ENCODE measurements at places on chromosomes 12 and 14.

GRCh38 chr12:94593822-94594442 is 56.4 kb downstream of the TMCC3 start:
- DNase-seq = no peak

- no peak for DNase-seq
Observed at GRCh38 chr12:61758661-61759060, 501.5 kb upstream of the USP15 start.

DNA sequence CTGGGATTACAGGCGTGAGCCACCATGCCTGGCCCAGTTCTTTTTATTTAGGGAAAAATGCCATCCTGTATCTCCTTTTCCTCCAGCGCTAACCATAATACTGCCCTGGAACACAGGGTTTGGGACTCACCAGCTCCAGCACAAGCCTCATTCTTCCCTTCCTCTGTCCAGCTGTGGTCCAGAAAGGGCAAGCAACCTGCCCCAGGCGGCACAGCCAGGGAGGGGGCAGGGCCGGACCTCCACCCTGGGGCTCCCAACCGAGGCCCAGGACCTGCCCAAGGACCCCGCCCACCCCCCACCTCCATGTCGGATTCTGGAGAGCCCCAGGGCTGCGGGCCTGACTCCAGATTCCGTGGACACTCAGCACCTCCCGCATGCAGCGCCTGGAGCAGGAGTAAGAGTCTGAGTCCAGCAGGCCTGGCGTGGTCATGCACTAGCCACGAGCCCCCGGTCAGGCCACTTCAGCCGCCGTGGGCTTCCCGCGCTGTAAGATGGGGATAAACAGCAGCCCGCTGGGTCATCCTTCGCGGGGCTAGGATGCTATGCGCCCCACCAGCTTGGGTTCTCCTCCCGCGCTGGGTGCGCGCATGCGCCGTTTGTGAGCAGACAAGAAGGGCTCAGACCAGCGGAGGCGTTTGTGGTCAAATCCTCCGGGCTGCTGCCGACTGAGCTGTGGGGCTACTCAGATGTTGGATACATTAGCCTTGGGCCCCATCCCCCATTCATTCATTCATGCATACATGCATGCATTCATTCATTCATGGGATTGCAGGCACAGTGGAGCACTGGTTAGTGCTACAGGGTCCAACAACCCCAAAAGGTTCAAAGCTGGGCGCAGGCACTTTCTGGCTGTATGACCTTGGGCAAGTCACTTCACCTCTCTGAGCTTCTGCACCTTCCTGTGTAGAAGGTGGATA is 16.3 kb downstream of the TMEM119 start:
- DNase-seq = no peak

GRCh38 chr12:95336387-95337067 is 118.9 kb downstream of the VEZT start:
- peak; percentile 35 for DNase-seq

GRCh38 chr14:33556382-33557121 is 394.3 kb downstream of the EGLN3 start:
- DNase-seq = no peak

GRCh38 chr14:69626132-69626500 is 14.7 kb downstream of the SUSD6 start:
- no peak for DNase-seq

DNA sequence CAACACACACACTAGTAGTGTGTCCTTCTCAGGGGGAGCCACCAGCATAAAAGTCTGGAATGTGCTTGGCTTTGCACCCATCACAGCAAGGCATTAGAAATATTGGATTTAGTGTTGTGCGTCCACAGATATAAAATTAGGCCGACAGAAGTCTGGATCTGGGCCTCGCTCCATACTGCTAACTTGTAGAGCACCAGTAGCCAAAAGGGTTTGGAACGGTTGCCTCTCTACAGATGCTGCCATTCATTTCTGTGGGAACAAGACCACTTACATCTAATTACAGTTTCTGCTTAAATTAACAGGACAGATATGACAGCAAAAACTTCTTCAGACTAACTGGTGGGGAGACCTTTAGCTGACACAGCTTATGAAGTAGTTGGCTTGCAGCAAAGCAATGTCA is 94.2 kb downstream of the EXOC5 start:
- DNase-seq = no peak

DNA sequence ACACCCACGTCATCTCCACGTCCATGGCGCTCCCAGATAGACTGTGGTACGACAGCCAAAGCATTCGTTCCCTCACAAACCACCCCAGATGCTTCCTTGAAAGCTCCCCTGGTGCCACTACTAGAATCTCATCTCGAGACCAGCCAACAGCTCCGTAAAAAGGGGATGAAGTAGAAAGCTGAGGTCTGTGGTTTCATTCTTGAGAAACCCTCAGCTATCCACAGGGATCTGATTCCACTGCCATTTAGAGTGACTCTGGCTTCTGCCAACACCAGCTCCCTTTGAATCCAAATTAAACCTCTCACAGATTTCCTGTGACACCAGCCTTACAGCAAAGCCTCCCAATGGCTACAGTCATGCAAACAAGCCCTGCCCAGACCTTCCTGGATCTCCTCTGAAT is 18.5 kb upstream of the FOXN3 start:
- DNase-seq = no peak

- no peak for DNase-seq
Observed at GRCh38 chr14:104151566-104152245, 13.3 kb downstream of the KIF26A start.
